ENCODE measurements at places on chromosomes 11 and 22. TPM values are rescaled to one million over a fixed set of nuclear protein-coding genes. Genes with fewer than 3 reads are reported as not detected.

DNA sequence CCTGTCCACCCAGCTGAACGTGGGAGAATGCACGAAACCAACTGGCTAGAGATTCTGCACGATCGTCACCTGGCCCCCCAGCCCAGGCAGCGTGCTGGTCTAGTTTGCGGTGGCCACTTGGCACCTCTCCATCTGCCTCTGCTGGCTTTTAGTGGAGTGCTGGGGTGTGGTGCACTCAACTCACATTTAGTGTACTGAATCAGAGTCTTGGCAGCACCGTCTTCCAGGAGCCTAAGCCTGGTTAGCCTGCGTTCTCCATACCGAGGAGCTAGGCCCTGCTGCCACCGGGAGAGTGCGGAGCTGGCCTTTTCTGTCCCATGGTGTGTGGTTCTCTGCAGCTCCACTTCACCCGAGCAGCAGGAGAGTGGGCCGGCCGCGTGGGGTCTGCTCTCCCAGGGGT is 2.8 kb downstream of the MRPL23 start:
- DNase-seq, result no peak

- no peak for DNase-seq
Measured at GRCh38 chr11:72635309-72635915, 38.8 kb downstream of the PDE2A start.

DNA sequence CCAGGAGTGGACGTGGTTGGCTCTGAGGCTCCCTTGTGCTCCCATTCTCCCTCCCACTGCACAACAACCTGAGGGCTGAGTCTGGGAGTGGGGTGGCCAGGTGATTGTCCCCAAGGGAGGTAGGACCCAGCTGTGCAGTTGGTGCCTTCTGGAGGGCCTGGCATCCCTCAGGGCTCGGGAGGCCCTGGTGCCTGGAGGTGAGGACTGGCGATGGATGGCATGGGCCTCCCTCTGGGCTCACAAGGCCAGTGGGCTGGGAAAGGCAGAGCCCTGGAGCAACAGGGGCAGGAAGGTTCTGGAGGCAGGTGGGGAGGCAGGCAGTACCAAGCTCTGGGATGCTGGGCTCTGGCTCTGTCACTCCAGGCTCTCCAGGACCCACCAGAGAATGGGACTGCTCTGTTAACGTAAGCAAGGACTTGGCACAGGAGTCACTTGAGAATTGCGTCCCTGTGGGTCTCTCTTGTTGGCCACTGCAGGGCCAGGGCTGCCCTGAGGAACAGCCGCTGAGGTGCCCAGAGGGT is 114.2 kb downstream of the KCNQ1OT1 start:
- no peak for DNase-seq

- DNase-seq, result no peak
Measured at GRCh38 chr11:95456714-95457491, 225.9 kb upstream of the SESN3 start.

DNA sequence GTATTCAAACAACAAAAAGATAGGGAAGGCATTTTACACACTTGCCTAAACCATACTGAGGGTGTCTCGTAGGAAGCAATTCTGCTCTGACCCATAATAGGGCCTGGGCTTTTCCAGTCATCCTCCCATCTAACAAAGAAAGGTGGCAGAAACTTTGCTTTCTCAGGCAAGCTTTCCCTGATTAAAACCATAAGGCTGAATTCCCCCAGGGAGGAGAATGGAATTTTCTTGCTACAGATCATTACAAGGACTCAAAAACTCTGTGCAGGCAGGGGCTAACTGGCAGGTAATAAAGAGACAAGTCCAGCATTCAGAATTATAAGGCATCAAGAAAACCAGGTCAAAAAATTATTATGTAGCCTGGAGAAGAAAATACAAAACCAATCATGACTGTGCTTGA is 90.4 kb downstream of the RBFOX2 start:
- DNase-seq, result no peak

- DNase-seq, result no peak
Measured at GRCh38 chr11:134537941-134538340, 125.9 kb upstream of the B3GAT1 start.

GRCh38 chr11:66546368-66546965 is at the start of gene ACTN3:
Gene ACTN3 (plus strand): TSS chr11:66546903. CDS start chr11:66546938, 35 bp downstream.
- DNase-seq, result no peak

DNA sequence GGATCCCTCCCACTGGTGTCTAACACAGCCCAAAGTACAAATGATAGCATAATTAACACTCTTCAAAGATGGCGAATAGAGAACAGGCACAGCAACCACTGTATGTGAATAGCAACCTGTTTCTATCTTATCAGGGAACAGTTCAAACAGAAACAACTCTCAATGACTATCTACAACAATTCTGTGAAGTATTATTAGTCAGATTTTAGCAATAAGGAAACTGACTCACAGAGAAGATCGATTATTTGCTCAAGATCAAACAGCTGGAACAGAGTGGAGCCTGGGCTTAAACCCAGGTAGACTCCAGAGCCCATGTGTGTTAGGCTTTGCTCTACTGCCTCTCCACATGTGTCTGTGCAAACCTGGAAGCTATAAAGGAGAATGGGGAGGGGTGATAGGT is 88.7 kb downstream of the C11orf58 start:
- DNase-seq, result no peak

DNA sequence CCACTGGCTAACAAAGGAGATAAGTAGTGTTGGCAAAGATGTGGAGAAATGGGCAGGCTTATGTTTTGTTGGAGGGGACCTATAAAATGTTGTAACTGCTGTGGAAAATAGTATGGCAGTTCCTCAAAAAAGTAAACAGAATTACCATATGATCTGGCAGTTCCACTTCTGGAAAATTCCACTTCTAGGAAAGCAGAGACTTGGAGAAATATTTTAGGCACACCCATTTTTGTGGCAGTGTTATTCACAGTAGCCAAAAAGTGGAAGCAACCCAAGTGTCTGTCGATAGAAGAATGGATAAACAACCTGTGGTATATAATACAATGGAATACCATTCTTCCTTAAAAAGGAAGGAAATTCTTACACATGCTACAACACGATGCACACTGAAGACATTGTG is 57.0 kb upstream of the ADORA2A start:
- DNase-seq, result no peak

DNA sequence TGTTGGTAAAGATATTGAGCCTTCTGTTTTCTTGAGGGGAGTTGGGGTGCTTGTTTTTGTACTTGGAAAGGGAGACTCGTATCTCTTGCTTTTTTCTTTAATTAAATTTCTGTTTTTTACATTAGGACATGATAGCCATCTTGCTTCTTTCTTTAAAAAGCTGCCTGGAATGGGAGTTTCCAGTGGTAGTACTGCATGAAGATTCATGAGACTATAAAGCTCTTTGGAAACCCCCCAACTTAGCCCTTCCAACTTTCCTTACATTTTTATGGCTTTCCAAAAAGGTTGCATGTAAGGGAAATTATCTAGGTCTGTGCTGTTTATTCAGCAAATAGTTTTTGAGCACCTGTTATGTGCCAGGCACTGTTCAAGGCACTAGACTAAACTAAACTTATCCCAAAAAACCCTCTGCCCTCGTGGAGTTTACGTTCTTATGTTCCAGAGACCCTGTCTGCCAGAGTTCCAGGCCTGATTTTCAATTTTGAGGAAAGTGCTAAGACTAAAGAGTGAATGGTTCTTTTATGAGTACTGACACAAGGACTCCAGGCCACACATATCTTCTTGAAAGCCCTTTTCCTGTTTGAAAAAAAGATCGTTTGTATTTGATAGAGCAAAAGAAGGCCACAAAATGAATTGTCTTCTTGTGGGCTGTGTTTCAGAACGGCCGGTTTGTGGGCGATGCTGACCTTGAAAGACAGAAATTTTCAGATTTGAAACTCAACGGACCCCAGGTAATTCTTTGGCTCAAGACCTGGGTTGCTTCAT is 31.9 kb downstream of the CTNND1 start:
- no peak for DNase-seq

DNA sequence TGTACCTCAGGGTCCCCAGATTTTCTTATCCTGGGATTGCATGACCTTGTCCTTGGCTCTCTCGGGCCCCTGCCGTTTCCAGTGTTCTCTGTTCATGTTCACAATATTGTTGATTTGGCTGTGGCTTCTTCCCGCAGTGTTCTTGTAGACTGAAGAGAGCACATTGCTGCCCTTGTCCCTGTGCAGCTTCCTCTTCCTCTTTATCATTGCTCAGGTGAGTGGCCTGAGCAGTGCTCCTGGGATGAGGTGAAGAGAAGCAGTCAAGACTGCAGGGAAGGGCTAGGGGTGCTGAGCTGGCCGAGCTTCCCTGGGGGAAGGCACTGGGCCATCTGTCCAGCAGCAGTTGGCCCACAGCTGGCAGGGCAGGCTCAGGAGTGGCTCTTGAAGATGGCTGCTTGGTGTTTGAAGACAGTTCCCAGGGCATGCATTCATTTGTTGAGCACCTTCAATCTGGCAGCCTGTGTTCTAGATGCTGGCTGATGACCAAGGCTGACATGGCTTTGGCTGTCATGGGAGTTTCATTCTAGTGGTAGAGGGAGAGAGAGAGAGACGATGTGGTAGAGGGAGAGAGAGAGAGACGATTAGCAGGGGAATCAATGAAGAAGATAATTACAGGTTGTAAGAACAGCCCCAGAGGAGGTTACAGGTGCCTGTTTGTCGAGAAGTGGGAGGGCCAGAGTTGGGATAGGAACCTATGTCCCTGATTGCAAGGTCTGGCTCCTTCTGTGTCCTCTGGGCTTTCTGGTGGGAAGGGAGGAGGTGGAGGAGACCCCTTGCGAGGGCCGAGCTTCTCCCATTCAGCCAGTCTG is 17.4 kb downstream of the BMAL1 start:
- DNase-seq, result no peak

DNA sequence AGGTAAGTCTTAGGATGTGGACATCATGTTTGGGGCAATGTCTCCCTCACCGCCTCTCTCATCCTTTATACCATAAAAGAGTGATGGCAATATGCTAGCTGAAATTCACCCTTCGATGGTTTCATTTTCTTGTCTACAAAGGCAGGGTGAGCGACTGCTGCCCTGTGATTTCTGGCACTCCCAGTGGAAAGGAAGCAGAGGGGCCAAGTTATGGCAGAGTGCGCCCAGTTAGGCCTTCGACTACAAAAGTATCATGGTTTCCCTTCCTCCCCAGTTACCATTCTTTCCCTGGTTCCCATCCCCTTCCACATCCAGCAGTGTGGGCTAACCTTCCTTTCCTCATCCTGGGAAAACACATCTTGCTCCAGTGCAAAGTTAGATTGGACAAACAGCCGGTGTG is 43.8 kb downstream of the SNX19 start:
- DNase-seq, result no peak

- DNase-seq, result no peak
Measured at GRCh38 chr11:27353593-27354358, 9.2 kb downstream of the CCDC34 start.

- no peak for DNase-seq
Measured at GRCh38 chr11:9126636-9127035, 35.2 kb upstream of the SCUBE2 start.

GRCh38 chr11:112625814-112626213 is 335.4 kb upstream of the NCAM1 start:
- DNase-seq, result no peak

- DNase-seq, result peak; percentile 59
Measured at GRCh38 chr11:8959546-8960166, 4.6 kb downstream of the TMEM9B start.

DNA sequence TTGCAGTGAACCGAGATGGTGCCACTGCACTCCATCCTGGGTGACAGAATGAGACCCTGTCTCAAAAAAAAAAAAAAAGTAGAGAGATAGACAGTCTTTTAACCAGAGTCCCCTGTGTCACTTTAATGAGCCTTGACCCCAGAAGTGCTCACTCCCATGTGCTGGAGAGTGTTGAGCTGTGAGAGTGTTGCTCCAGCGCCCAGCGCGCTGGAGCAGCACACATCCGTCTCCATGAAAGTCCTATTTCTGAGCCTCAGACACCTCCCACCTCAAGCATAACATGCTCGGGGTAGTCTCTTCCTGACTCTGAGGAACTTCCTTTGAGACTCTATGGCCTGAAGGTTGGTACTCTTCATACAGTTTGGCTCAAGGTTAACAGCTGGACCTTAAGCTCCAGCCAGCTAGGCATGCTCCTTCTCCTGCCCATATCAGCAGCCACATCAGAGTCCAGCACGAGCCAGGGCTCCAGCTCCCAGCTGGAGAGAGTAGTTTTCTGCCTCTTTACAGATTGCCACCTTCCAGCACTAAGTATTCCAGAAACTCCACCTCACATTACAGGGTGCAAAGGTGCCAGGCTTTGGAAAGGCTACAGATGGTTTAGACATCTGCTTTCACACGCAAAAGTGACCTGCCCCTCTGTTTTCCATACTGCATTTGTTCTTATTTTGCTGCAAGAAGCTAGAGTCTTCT is 29.4 kb upstream of the UBASH3B start:
- DNase-seq, result no peak

GRCh38 chr11:113198972-113199661 is 115.3 kb upstream of the TTC12 start:
- DNase-seq, result no peak

GRCh38 chr22:50177537-50178470 is 7.3 kb downstream of the PANX2 start:
- DNase-seq, result no peak

DNA sequence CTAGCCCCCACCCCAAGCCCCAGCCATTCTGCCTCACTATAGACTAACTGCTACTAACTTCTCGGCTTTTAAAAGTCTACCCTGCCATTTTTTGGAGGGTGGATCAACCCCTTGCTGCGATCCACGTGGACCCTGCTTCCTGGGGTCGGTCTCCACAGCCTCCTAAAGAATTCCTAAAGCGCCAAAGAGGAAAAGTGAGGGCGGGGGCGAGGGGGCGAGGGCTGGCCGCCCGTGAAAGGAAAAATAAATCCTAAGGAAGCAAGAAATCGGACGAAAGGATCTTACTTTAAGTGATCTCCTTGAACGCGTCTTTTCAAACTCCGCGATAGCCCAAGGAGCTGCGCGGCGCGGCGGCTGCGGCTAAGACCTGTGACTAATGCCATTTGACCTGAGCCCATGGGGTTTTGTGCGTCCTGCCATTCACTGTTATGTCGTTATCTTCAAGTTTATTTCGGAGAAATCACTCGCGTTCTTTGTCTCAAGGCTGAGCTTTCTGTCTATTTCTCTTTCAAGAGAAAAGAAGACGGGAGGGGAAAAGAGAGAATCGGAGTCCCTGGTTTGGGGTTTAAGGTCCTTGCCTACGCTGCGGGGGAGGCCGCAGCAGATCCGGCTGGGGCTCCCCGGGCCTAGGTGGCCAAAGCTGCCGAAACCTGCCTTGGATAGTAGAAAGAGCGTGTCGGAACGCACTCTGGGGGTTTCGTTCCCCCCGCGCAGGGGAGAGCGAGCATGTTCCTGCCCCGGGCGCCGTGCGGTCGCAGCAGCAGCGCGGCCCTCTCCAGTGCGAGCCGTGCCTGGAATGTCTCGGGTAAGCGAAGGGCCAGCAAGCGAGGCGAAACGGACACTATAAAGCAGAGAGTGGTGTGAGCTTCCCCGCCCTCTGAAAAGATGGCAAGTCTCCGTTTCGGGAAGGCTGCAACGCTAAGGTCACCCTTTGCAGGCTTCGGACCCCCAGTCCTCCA is 2.8 kb upstream of the DBX1 start:
- DNase-seq, result peak; percentile 48

GRCh38 chr11:122163053-122163819 is 47.2 kb upstream of the BLID start:
- no peak for DNase-seq

The NELL1 gene
- polyA plus RNA-seq, result 3.0 TPM

The BANF1 gene
- 224 TPM for polyA plus RNA-seq

The PIWIL4 gene
- 4.4 TPM for polyA plus RNA-seq

The VPREB3 gene
- 0.96 TPM for polyA plus RNA-seq

The DCUN1D5 gene
- 43.6 TPM for polyA plus RNA-seq

The OR2AT4 gene
- 0.05 TPM for polyA plus RNA-seq

The OR52N2 gene
- polyA plus RNA-seq, result not detected

The RIMBP3B gene
- polyA plus RNA-seq, result not detected

The IL17REL gene
- not detected for polyA plus RNA-seq

The OR5AP2 gene
- not detected for polyA plus RNA-seq

The CWC15 gene
- polyA plus RNA-seq, result 111 TPM

The MAPK8IP1 gene
- polyA plus RNA-seq, result 9.0 TPM

All from renal cortex interstitium (tissue), 15 donors.